ENCODE measurements at places on chromosomes 5 and 9.

- no peak for DNase-seq
Observed at GRCh38 chr9:124008694-124009530, 2.7 kb upstream of the LHX2 start.

DNA sequence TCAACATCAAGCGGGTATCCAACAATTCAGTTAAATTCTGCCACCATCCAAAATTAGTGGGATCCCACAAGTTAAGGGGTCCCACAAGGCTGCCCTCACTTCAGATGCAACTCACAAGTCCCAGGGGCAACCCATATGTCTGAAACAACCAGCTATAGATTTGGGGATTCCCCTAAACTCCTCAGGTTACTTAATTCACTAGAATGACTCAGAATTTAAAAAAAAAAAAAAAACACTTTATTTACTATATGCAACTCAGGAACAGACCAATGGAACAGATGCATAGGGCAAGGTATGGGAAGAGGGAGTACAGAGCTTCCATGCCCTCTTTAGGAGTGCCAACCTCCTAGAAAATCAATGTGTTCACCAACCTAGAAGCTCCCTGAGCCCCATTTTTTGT is 15.1 kb downstream of the AUH start:
- no peak for DNase-seq

DNA sequence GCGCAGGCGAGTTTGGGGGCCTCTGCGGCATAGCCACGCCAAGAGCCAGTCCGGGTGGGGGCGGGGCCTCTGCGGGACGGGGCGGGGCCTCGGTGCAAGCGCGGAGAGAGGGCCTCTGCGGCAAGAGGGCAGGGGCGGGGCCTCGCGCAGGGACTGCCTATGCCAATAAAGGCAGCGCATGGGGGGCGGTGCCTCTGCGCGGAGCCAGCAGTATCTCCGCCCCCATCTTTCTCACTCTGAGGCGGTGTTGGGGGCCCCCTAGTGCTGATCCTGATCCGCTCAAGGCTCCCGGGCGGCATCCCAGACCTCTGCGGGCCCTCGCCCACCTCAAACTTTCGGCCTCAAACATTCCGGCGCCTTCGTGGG is 9.2 kb upstream of the GPRIN1 start:
- DNase-seq, result no peak

- DNase-seq, result no peak
Observed at GRCh38 chr9:37229455-37229854, 109.1 kb downstream of the ZCCHC7 start.

DNA sequence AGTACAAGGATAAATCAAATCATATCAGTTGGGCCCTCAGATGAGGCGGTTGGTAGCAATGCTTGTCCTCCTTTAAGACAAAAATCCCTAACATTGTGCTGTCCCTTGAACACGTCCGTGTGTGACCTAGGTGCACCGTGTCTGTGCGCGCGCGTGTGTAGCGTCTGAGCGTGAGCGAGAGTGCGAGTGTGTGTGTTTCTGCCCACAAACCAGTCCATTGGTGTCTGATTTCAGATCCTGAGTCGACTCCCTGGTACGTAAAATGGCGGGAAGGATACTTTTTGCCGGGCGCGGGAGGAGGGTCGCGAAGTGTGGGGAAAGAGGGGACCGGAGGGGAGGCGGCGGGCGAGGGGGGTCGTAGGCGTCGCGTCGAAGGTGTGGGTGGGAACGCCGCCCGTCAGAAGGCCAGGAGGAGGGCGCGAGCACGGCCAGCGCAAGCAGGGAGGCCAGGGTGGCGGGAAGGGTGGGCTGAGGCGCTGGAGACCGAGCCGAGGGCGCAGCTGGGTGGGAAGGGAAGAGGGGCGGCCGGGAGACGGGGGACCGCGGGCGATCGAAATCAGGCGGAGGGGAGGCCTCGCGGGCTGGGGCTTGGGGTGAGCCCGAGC is 8.9 kb downstream of the OTP start:
- no peak for DNase-seq

DNA sequence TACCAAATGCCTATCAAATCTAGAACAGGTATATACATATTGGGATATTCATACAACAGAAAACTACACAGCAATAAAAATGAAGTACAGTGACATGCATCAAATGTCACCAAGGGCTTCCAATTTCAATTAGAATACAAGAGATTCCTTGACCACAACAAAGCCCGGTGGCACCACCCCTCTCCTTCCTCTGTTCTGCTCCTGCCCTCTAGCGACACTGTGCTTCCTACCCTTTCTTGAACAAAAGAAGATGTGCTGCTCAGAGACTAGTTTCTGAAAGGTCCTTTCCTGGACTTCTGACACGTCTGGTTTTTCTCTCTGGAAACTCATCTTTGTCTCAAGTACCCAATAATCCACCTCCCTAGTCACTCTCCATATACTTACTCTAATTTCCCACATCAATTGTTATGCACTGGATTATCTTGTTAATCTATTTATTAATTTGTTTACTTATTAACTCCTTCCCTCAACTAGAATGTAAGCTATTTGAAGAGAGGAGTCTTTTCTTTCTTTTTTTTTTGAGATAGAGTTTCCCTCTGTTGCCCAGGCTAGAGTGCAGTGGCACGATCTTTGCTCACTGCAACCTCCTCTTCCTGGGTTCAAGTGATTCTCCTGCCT is 70.4 kb upstream of the CTSV start:
- no peak for DNase-seq
